ENCODE measurements at places on chromosomes 2 and 18.

DNA sequence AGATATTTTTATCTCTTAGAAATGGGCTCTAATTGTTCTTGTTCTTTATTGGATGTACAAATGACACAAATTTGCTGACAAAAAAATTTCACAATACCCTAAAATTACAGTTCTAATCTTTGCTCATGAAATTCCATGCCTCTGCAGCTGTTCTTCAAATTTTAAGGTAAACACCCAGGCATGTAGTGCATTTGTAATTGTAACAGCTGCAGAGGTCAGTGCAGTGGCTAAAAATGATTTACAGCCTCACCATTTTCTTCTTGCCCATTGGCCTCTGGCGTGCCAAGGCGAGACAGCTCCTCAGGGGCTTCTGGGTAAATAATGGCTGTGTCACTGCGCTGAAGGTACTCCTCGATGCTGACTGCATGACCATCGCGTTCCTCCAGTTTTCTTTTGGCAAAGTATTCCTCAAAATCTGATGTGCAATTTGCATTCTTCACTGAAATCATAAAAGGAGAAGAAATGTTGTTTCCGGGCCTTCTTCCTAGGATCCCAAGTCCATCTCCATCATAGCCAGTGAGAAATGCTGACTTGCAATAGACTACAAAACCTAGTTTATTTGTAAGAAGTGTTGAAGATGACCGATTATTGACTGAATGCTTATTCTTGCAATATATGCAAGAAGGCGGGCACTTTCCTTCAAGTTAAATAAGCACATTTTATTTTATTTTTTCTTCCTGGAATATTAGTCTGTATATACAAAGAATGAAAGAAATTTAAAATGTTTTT is 115.2 kb downstream of the ZEB2 start:
- no peak for DNase-seq

- DNase-seq = no peak
Measured at GRCh38 chr2:27221166-27221565, 4.0 kb downstream of the CAD start.

DNA sequence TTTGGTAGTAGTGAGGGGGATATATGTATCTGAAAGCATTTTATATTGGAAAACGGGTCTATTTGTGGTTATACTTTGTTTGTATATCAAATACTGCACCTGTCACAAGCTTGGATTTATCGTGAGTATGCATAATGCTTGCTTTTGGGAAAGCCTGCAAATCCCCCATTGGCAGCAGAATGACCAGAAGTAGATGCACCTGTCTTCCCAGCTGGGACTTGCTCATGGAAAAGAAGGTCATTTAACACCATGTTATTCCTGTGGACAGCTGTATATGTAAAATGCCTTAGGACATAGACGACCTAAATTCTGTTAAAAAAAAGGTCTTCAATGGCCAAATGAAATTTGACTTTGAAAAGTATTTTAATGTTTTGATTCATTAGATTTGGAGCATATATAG is 599.4 kb downstream of the XIRP2 start:
- no peak for DNase-seq

DNA sequence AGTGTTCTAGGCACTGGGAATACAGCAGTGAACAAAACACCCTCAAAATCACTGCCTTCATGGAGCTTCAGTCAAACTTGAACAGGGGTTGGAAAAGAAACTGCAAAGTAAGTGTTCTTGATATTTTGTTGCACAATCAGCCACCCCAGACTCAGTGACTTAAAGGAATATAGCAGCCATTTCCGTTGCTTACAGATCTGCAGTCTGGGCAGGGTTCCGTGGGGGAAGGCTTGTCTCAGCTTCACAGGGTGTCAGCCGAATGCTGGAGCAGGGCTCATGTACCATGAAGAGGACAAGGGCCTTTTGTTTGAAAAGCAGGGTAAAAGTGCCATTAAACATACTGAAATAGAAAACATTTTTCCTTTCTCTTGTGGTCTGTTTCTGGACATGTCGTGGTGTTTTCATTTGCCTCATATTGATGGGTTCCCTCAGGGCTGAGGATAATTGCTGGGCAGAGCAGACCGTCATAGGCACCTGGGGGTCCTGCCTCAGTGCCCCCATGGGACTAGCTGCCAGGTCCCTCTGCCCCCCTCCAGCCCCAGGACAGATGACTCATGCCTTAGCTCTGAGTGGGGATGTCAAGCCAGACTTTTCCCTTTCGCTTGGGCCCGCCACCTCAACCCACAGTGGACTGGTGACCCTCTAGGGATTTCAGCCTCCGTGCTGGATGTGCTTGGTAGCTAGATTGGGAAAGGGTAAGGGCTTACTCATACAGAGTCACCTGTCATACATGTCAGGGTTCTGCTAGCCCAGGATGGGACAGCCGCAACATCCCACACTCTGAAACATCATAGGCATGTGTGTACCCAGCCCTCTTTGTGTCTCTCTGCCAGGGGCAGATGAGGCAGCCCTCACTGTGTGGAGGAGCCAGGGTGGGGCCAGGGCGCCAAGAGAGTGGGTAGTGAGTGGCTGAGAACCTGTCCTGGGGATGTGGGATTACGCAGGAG is 96.5 kb downstream of the PTPRM start:
- no peak for DNase-seq

GRCh38 chr2:3533836-3534235 is 14.5 kb upstream of the ADI1 start:
- no peak for DNase-seq

- DNase-seq = no peak
Measured at GRCh38 chr18:79884963-79885728, 66.3 kb downstream of the SLC66A2 start.

GRCh38 chr2:191355170-191355758 is 110.1 kb downstream of the MYO1B start:
- DNase-seq = no peak

- no peak for DNase-seq
Measured at GRCh38 chr2:16629044-16629443, 36.6 kb downstream of the CYRIA start.

- DNase-seq = no peak
Measured at GRCh38 chr18:76075777-76076176, 419.3 kb downstream of the ZNF516 start.

DNA sequence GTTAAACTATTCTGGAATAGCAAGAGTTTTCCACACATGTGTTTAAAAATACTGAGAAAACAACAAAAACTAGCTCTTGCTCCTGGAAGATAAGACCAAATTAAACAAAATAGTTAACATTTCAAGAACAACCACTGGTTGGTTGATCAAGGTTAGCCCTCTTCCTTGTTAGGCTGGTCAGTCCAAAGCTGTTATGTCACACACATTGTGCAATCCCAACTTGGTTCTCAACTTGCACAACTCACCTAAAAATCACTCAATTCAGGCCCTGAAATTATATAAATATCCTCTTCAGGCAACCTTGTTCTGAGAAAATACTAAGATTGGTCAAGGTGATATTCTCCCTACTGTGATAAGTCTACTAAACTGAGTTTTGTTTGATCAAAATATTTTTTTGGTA is 169.7 kb upstream of the LRP1B start:
- DNase-seq = no peak

DNA sequence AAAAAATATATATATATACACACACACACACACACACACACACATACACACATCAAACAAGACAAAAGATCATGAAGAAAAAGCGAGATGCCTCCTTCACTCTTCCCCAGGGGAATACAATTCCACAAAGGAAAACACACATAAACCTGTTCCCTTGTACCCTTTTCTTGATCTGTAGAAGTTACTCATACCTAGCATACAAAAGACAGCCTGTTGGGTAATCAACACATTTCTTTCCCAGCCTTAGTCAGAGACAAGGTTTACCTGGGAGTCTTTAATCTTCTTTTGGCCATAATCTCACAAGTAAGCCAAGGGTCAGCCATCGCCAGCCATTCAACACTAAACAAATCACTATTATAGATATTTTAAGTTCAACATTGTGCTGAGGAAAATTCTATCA is 407.0 kb downstream of the SUCLG1 start:
- DNase-seq = no peak

DNA sequence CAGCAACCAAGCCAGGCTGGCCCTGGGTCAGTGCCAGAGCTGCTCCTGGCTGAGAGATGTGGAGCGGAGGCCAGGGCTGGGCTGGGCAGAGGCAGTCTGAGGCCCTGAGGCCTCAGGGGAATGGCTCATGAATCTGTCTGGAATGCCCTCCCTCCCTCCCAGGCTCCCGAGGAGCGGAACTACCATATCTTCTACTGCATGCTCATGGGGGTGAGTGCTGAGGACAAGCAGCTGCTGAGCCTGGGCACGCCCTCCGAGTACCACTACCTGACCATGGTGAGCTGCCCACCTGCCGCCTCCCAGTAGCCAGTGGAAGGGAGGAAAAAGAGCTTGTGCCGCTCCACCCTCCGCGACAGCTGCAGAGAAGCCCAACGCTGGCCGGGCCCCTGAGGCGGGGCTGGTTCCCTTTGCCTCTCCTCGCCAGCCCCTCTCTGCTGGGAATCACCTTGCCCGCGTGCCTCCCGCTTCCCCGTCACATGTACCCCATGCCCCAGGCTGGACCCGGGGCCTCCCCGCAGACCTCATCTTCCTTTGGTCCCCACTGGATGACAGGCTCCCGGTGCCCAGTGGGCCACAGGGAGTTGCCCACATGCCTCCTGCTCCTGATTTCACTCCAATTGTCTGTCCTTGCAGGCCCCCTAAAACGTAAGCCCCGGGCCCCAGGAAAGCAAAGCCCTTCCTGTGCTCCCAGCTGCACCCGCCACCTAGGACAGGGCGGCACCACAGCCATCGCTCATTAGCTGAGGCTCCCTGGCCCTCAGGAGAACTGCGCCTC is 41.1 kb downstream of the MYO7B start:
- peak; percentile 54 for DNase-seq

- no peak for DNase-seq
Measured at GRCh38 chr18:23340661-23341060, 112.4 kb upstream of the RIOK3 start.

DNA sequence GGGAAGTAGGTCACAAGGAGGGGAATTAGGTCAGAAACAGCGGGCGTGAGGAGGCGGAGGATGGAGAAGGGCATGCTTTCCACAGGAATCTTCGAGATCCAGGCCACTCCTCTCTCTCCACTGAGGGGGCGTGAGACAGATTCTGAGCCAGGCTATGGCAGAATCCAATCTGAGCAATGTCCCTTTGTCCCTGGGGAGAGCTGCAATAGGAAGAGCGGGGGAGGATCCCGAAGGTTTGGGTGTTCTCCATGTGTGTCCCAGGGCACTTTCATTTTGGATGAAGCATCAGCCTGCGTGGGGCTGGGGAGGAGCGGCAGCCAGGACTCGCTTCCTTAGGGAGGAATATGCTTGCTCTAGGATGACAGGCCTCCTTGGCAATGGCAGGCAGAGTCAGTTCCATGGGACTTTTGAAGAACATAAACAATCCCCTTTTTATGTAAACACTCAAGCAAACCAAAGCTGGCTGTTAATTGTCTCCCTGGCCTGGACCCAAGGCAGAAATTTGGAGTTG is 84.0 kb downstream of the LIPG start:
- DNase-seq = no peak

GRCh38 chr2:33277002-33277426 is 199.4 kb upstream of the RASGRP3 start:
- DNase-seq = no peak

GRCh38 chr2:155310589-155310988 is 612.1 kb downstream of the KCNJ3 start:
- no peak for DNase-seq

DNA sequence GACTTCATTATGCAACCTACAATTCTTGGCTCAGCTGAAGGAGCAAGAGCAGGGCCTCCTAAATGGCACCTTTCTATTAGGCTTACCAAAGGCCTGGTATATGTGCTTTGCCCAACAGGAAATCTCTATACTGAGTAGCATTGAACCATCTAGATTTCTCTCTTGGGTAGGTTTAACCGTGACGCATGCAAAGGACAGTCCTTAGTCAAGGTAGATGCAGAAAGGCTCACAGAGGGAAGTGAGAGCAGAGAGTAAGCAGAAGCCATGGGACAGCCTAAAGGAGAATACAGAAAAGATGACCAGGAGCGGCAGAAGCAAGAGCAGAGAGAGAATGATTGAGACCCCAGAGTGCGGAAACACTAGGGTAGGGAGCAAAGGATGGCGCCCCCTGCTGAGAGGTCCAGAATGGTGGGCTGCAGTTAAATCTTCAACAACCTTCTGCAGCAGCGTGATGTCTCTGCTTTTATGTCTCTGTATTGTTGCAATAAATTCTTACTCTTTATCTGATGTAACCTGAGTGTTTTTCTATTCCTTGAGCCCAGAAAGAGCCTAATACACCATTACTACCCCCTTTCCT is 4.7 kb upstream of the OSBPL1A start:
- DNase-seq = no peak

- no peak for DNase-seq
Measured at GRCh38 chr2:163601377-163601776, 134.4 kb downstream of the FIGN start.

DNA sequence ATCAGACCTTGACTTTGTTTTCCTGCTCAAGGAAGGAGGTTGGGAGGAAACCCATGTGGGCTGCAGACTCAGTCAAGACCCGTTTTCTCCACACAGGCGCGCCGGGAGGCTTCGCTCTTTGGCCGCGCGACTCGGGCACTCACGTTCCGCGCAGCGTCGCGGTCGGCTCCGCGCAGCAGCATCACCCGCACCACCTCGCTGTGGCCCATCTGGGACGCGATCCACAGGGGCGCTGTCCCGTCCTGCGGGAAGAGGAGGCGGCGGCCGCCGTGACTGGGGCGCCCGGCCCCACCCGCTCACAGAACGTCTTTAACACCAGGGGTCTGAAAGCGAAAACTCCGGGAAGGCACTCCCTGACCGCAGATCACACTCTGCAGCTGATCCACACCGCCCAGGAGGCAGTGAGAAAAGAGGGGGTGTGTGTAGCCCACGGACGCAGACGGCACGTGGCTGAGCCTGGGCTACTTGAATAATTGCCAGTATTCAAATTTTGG is 33.1 kb upstream of the NPC1 start:
- DNase-seq = no peak

DNA sequence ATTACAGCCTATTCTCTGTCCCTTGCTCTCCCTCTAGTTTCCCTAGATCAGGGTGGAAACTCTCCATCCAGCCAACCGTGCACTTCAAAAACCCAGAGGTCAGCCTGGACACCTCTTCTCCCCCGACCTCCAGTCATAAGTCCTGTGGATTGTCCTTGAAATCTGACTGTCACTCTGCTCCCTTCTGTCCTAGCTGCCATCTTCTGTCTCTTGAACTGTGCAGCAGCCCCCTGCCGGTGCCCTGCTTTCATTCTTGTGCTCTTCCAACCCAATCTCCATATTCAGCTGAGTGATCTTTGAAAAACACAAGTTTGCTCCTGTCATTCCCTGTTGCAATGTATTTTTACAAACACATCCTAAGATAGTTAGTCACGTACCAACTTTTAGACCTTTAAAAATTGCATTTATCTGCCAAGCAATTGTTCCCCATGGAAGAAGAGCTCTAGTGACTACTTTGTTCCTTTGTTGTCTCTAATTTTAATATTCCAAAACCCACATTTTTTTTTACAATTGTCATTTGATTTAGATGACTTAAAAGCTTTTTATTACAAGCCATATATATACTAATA is 254.3 kb downstream of the CAMKMT start:
- DNase-seq = no peak

- DNase-seq = no peak
Measured at GRCh38 chr2:192123847-192124246, 70.9 kb downstream of the TMEFF2 start.

- no peak for DNase-seq
Measured at GRCh38 chr2:43397411-43397810, 171.0 kb upstream of the ZFP36L2 start.

Data from dorsolateral prefrontal cortex (tissue), 122 donors.